ENCODE measurements at places on chromosomes 13 and 19.

DNA sequence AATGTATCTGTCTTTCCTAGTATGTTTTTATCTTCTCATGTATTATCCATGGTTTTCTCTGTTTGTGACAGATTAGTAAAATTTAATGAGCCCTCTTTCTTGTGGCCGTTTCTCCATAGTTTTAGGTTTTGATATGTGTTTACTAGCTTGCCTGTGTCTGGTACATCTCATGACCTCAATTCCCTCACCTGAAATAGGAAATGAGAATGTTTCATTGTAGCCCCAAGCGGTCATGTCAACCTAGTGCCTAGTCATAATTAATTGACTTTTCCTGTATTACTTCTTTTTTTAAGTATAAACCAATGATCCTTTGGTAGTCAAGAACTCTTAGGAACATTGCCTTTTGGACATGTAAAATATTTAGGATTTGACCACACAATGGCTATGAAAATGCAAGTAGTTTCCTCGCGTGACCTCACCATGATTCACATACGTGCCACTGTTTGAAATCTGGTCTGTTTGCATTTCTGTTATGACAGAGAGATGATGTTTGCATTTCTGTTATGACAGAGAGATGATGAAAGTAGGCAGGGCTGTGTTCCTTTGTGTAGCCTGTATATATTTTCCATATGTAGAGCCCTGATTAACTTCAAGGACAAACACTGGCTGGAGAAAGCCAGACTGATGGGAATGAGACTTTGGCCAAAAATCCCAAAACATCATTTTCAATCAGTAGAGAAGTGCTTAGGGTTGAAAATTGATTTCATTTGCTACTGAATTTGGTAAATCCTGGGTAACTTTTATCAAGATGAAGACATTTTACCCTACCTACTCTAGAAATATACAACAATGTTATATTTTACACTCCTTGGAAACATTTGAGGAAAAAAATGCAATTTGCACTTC lies 104.8 kb downstream of the TNFRSF19 start:
- DNase-seq, result no peak

- no peak for DNase-seq
Observed at GRCh38 chr13:77918391-77919245, at the start of gene EDNRB. EDNRB (minus strand) TSS chr13:77918831; CDS start chr13:77918573, 258 bp downstream.

- no peak for DNase-seq
Observed at GRCh38 chr19:15323496-15324235, 8.7 kb downstream of the BRD4 start.

GRCh38 chr19:28443361-28443760 lies 769.6 kb downstream of the UQCRFS1 start:
- no peak for DNase-seq
